ENCODE measurements at places on chromosomes 4 and X.

DNA sequence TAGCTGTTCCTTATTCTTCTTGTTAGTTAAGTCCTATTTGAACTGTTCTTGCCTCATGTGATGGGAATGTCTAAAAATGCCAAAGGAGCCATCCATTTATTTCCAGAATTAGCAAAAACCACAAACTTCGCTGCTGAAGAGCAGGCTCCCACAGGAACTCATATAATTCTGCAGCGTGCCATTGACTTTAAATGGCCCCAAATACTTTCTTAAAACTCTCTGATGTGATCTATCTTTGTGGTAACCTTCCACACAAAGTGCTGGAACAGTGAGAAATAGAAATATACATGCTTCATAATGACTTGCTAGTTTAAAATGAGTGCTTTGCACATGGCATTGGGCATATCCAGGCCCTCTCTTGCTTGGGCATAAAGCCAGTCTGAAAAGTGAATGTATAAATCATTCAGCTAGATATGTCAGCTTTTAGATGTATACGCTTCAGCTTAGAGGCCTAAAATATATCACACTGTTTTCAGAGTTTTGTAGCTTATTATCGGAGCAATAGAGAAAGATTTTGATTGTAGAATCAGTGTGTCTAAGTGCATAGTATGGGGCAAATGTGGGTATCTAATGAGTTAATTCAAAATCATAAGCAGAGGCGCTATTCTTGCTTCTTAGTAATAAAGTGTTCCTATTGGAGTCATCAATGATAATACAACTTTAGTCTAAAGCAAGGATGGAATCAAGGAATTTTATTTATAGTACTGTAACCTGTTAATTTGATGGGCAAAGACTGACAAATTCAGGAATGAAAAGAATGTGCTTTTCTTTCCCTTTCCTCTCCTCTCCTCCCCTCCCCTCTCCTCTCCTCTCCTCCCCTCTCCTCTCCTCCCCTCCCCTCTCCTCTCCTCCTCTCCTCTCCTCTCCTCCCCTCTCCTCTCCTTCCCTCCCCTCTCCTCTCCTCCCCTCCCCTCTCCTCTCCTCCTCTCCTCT is 392.2 kb upstream of the ZFP42 start:
- no peak for DNase-seq

- DNase-seq, result no peak
These were observed 53.1 kb downstream of the NDST3 start for GRCh38 chr4:118087366-118087765.

DNA sequence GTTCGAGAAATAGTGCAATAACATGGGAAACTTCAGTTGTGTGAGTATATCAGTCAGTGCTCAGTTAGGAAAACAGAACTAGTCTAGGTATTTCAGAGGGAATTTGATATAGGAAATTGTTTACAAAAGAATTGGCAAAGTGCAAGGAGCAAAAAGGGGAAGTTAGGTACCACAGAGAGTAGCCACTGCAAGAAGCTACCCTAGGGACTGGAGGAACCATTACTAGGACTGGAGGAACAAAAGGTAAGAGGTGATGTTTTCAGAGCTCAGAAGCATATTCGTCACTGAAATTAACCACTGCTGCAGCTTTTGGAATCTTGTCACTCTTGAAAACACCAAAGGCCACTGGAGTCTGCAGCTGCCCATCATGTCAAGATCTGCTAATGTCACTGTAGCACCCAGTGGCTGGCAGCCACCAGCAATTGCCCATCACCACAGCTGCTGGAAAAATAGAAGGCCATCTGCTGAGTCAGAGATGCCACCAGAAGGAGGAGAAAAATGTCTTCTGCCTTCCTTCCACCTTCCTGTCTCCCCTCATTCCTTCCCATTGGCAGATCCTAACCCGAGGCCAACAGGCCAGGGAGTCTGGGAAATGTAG is 160.6 kb upstream of the RPS6KA3 start:
- DNase-seq, result no peak

DNA sequence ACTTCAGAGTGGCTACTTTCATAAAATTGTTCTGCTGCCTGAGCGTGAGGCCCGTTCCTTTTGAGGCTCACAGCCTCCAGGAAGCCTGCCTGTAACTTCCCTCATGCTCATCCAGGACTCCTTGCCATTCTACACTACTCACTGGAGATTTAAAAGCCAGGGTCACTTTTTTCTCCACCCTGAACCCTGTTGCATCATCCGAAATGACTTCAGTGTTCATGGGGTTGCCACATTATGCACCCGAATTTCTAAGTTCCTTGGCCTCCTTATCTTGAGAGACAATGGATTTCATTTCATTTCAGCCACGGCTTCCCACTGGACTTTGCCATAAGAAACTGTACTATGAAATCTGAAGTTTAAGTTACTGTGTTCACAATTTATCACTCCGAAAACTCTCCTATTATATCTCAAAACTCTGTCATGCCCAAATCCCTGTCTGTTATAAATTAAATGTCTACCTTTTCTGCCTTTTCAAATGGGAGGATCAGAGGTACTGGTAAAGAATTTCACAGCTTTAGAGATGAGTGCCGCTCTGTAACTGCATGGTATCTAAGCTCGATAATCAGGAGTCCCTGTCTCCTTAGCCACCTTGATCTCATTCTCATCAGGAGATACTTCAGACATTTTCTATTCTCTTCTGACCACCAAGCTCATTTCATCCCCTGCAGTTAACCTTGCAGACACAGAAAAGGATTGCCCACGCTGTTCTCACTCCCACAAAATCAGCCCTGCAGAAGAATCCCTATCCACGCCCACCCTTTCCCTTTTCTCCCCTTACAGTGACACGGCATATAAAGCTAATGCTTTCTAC is 59.9 kb downstream of the TRIML1 start:
- no peak for DNase-seq

- DNase-seq, result no peak
These were observed 2.8 kb downstream of the VEGFC start for GRCh38 chr4:176789955-176790354.

Data from smooth muscle cell of the brain vasculature (primary cell).